ENCODE measurements at places on chromosomes 6 and 20.

GRCh38 chr6:158206740-158207421 lies 38.7 kb downstream of the GTF2H5 start:
- no peak for DNase-seq

- DNase-seq: no peak
These were observed 337.1 kb upstream of the IRAK1BP1 start for GRCh38 chr6:78530208-78530607.

GRCh38 chr6:38149531-38149930 lies 330.0 kb downstream of the ZFAND3 start:
- no peak for DNase-seq

- DNase-seq: no peak
These were observed at the start of gene HS3ST5 for GRCh38 chr6:114342826-114343781. HS3ST5 (minus strand) TSS chr6:114343023; CDS start chr6:114062845, 280,178 bp downstream.

GRCh38 chr6:30315156-30315555 lies 11.6 kb upstream of the TRIM39 start:
- DNase-seq: no peak

- no peak for DNase-seq
These were observed 53.1 kb upstream of the EIF2S2 start for GRCh38 chr20:34165018-34165619.

DNA sequence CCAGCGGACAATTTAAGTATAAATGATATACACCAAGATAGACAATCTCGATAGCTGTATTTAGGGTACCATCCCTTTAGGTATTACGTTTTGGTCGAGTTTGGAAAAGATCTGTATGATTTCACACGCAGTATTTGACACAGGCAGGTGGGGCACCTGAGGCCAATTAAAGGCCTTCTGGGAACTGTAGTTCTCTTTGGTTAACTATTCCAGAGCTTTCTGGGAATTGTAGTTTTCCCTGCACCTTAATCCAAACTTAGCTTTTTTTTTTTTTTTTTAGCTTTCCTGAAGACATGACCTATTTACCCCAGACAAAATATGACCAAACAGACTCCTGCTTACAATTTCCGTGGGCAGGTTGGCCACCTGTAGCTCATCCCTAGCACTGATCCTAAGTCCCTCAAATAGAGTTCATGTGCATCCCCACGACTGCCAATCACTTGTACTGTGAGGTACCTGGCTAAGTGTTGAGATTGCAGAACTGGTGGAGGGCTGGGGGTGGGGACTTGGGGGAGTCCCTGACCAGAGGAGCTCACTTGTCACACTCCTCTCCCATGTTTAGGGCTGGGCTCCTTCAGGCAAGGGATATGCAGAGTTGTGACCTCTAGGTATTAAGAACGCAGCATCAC lies 999 bp upstream of the EHMT2 start:
- no peak for DNase-seq

GRCh38 chr6:105537981-105538578 lies 135.2 kb upstream of the PREP start:
- no peak for DNase-seq

DNA sequence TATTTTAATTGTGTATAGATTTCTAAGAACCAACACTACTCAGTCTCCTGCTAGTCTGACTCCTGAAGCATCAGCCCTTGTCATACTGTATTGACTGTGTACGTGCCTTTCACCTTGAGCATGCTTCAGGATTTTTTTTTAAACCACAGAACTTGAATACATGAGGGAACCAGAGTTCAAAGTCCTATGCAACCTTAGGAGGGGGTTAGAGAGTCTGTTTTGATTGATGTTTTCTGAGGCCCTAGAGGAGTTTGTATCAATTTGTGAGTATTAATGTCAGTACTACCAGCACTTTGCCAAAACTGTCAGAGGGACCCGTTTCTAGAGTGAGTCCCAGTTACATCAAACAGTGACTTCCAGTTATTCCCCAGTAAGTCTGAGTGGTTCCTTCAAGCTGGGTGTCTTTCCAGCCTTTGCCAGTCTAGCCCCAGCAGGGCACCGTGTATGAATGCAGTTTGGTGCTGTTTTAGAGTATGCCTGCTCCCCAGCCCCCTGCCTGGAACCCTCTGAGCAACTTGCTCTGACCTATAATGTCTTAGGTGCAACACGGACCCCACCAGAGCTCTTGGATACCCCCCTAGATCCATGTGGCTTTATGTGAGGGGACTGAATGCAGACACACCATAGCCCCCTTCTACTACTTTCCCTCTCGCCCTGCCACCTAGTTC lies 8.5 kb downstream of the TP53INP2 start:
- DNase-seq: no peak
